ENCODE measurements at places on chromosomes 5 and 9. TPM values are rescaled to one million over a fixed set of nuclear protein-coding genes. Genes with fewer than 3 reads are reported as not detected.

Gene PCDHB14
- 0.44 TPM for total RNA-seq

DNA sequence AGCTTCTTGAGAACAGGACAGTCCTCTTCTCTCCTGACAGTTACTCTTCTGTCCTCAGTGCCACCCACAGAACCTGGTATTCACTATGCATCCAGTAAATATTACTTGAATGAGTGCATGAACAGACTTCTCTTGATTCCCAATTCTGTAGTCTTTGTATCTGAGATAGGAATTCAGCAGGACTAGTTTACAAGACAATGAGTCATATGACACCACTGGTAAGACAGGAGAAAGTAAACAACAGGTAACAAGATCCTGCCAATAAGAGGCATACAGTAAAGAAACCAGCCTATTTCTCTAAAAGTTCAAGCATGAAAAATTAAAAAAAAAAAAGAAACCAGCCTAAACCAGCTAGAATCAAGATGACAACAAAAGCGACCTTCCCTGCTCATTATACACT lies 6.2 kb downstream of the ZNF883 start:
- no peak for DNase-seq

DNA sequence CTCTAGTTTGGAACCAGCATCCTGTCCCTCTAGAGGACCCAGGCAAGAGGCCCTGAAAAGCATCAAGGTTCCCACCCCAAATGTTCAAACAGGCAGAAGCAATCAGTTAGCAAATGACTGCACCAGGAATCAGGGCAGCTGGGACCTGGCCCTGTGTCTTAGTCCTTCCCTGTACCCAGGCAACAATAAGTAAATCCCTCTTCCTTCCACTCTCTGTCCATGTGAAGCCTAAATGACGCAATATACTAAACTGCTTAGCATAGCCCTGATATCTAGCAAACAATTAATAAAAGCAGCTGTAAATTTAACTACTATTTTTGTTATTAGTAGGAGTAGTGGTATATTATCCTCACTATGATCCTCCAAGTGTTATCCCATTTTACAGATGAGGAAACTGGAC lies 13.2 kb upstream of the ADRA1B start:
- no peak for DNase-seq

GRCh38 chr5:84535281-84535680 lies 150.6 kb upstream of the EDIL3 start:
- no peak for DNase-seq

DNA sequence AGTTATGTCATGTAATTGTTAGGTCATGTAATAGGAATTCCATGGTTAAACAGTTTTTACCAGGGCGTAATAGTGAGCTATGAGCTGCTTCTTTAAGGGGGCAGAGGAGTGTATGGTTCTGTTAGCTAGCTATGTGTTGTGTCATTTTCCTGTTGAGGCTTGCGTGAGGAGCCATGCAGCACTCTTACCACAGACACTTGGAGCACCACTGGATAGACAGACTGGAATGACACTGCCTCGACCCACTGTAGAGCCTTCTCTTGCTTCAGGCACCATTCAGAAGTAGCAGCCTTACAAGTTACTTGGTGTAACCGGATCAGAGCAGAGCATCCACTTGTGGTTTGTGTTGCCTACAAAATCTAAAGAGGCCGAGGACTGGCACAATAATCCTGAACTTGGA lies 28.3 kb upstream of the STOM start:
- no peak for DNase-seq

DNA sequence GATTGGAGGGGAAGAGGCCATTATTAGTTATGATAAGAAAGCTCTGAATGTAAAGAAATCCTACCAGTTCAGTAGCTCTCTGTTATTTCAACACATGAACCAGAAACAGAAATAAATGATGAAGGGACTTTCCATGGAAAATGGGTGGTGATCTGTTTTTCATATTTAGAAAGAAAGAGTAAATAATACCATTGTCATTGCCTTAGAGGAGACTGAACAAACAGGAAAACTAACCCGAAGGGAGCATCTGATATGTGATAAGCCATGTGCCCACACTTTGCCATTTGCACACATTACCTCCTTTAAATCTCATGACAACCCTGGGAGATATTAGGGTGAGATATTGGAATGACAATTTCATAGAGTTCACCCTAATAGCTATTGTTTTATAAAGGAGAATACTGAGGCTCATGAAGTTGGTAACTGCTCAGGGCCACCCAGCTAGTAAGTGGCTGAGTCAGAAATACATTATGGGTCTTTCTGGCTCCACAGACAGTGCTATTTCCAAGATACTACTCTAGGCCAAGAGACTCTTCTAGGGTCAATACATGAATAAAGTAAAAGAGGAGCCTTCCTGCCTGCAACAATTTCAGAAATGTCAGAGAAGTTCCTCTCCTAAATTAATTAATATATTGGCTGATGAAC lies 111.0 kb upstream of the SLIT3 start:
- no peak for DNase-seq

All from Caco-2 (cell line).